Psoas muscle (tissue), 8 donors: ENCODE measurements at places on chromosomes 7 and 10. TPM values are rescaled to one million over a fixed set of nuclear protein-coding genes. Genes with fewer than 3 reads are reported as not detected.

Gene VCL
- polyA plus RNA-seq = 54.5 TPM

DNA sequence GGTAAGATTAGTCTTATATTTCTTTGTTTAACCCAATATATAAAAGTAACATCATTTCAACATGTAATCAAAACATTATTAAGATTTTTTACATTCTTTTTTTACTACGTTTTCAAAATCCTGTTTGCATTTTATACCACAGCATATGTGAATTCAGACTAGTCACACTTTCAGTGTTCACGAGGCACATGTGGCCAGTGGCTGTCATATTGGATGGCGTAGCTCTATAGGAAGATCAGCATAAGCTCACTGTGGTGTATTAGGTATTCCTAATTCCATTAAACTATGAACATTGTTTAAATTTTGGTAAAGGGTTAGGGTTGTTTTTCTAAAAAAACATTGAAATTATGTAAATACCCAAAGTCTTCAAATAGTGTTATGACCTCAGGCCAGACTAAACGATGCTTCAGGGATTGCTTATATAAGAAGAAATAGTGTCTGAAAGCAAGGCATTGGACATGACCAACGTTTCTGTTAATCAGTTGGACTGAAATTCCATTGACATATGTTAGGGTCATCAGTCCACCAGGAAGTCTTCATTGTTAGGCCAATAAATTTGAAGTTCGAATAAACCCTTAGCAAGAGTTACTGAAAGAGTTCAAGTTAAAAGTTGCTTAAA is 97.0 kb downstream of the BICC1 start:
- no peak for DNase-seq

DNA sequence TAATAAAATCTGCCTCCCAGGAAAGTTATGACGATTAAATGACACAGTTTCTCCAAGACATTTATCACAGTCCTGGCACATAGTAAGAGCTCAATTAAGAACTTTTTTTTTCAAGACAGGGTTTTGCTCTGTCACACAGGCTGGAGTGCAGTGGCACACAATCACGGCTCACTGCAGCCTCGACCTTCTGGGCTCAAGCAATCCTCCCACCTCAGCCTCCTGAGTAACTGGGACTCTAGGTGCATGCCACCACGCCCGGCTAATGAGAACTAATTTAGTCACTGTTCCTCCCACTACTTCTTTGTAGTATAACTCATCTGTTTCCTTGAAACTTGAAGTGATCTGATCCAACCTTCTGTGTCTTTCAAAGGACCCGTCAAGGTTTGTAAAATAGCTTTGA is 42.2 kb upstream of the MXI1 start:
- no peak for DNase-seq

GRCh38 chr7:143898810-143899209 is 3.2 kb downstream of the TCAF1 start:
- no peak for DNase-seq

DNA sequence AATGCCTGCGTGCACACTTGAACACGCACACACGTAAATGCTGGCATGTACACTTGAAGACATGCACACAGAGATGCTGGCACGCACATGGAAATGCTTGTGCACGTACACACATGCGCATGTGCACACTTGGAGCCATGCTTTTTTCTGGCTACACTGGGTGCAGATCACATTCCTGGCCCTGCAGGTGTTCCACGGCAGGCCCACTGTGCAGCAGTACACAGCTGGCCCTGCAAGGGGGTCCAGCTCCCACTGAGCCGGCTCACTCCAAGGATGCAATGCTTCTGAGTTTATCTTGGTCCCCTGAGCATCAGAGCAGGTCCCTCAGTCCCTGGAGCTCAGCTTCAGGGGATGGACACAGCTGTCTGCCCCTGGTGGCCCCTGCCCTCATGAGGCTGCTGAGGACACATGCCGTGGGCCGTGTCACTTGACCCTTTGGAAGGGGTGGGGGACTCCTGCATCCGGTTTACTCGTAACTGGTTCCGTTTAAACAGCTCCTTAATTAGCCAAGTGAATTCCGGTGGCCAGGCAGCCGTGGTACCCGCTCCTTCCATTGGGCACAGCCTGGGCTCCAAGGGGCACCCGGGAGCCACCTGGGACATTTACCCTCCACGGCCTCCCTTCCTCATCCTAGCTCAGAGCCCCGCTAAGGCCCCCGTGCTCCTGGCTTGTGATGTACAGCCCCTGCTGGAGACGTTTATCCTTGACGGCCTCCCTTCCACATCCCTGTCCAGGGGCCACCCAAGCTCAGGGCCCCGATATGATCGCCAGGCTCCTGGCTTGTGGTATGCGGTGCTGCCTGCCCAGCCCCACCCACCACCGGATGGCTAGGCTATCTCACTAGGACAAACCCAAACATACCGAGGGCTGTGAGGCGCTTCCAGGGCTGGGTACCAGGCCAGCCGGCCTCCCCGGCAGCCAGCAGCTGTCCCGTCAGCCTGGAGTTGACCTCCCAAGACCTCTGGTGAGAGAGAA is 39.5 kb upstream of the DPYSL4 start:
- peak; percentile 5 for DNase-seq

DNA sequence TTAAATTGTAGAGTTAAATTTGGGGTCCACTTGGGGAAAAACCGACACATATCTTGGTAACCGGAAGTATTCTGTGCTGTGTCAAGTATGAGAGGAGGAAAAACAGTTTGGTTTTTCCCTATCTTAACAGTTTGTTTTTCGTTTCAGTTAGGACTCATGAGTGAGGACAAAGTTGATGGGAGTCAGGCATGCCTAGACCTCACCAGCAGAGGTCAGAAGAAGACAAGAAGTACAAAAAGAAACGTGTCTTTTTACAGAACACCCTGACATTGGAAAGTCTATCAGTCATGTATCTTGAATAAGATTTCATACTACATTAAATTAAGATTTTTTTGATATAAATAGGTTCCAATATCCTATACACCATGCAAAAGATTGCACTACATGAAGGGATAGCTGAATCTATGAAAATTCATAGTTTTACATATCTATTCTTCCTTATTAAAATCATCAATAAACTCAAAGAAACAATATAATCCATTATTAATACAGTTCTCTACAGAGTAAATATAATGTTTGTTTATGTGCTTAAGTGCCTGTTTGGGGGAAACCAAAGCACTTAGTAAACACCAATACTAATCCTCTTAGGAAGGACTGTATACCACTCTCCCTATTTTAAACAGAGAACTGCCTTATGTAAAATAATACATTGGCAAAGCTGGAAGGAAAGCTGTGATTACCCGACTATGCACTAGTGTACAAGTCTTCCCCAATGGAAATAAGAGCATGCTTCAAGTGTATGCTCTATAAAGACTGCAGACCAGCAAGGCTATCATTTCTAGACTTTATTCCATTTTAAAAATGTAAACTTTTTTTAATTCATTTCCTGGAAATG is 95.6 kb downstream of the USP6NL start:
- no peak for DNase-seq

DNA sequence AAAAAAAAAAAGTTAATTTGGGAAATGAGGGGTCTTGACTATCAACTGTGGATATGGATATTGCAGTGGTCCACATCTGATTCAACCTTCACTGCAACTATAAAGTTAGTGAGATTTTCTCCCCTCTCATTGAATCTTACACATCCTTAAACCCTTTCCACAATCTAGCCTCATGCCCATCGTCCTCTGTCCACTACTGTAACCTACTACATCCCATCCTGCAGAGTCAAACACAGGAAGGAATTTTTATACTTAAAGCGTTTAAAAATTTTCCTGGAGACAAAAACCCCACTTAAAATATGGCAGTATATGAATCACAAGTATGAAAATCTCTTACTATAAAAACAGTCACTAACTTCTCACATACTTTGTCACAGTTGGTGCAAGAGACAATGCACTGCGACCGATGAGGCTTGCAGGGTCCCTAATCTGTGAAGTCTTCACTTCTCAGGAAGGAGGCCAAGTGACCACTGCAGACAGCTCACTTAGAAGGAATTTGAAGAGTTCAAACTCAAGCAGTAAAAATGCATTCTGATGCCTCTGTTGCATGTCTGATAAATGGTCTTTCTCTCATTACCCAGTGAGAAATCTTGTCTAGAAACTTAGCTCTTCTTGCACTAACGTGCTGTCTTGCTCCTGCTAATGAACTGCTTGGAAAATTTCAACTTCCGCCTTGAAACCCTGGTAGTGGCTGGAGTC is 50.3 kb upstream of the ST8SIA6 start:
- DNase-seq = no peak

Gene SUPV3L1
- polyA plus RNA-seq = 50.6 TPM

GRCh38 chr10:9535744-9536143 is 1481.3 kb downstream of the GATA3 start:
- no peak for DNase-seq
